ENCODE measurements at places on chromosomes 1 and 21.

DNA sequence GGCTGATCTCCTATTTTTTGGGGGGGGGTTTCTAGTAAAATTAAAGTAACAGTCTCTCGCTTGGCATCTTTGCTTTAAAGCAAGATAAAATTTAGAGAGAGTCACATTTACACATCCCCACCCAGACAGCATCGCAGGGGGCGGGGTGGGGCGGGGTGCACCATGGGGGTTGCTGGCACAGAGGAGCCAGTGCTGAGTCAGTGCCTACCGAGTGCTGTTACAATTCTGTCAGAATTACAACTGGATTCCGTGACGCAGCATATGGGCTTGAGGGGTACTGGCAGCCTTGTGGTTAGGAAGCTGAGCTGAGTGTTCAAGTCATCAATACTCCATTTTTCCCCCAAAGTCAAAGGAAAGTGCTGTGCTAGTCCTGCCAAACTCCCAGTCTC, 175.9 kb downstream of the PRDM16 start:
- DNase-seq = no peak

- DNase-seq = no peak
Observed at GRCh38 chr1:54610048-54610447, 13.3 kb downstream of the FAM151A start.

DNA sequence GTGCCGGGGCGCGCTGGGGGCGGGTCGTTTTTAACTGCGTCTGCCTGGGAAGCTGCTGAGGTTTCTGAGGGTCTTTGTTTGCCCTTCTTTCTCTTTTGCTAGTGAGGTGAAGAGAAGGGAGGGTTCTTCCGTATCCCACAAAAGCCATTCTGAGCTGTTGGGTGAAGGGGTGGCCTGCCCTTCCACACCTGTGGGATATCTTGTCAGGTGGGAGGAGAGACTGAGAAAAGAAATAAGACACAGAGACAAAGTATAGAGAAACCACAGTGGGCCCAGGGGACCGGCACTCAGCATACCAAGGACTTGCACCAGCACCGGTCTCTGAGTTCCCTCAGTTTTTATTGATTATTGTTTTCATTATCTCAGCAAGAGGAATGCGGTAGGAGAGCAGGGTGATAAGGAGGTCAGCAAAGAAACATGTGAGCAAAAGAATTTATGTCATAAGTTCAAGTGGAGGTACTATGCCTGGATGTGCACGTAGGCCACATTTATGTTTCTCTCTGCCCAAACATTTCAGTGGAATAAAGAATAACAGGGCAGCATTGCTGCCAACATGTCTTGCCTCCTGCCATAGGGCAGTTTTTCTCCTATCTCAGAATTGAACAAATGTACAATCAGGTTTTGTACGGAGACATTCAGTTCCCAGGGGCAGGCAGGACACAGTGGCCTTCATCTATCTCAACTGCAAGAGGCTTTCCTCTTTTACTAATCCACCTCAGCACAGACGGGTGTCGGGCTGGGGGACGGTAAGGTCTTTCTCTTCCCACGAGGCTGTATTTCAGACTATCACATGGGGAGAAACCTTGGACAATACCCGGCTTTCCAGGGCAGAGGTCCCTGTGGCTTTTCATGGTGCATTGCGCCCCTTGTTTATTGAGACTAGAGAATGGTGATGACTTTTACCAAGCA, 972 bp downstream of the PGBD2 start:
- no peak for DNase-seq

DNA sequence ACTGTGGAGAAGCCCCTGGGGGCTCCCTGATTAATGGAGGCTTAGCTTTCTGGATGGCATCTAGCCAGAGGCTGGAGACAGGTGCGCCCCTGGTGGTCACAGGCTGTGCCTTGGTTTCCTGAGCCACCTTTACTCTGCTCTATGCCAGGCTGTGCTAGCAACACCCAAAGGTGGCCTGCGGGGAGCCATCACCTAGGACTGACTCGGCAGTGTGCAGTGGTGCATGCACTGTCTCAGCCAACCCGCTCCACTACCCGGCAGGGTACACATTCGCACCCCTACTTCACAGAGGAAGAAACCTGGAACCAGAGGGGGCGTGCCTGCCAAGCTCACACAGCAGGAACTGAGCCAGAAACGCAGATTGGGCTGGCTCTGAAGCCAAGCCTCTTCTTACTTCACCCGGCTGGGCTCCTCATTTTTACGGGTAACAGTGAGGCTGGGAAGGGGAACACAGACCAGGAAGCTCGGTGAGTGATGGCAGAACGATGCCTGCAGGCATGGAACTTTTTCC, 24.8 kb downstream of the PCSK9 start:
- DNase-seq = peak; percentile 76

GRCh38 chr1:99725996-99726395, 40.4 kb downstream of the FRRS1 start:
- DNase-seq = no peak

DNA sequence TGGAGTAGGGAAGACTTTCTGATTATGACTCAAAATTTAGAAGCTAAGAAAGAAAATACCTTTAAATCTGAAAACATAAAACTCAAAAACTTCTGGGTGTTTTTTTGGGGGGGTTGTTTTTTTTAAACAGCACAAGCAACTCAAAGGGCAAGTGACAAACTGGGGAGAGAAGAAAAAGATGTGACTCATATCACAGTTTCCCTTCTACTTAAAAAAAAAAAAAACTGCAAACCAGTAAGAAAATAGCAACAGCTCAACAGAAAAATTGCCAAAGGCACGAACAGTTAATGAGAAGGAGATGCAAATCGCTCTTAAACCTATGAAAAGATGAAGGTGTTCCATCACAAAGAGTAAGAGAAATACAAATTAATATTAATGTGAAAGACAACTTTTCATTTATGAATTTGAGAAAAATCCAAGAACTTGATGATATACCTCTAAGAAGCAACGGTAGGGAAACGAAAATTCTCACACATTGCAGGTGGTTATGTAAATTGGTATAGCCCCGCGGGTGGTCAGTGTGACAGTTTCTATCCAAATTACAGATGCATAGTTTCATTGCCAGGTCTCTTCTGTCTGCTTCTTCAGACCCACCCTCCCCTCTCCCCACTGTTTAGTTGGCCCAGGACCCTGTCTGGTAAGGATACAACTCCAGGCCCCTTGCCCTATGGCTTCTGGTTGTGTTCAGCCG, 9.0 kb downstream of the IFNAR2 start:
- no peak for DNase-seq

DNA sequence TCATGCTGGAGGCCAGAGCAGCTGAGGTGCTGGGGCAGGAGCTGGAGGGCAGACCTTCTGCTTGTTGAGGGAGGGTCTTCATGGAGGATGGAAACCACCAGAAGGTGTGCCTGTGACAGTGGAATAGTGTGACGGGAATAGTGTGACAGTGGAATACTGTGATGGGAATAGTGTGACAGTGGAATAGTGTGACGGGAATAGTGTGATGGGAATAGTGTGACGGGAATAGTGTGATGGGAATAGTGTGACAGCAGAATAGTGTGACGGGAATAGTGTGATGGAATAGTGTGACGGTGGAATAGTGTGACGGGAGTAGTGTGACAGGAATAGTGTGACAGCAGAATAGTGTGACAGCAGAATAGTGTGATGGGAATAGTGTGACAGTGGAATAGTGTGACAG, 325.1 kb downstream of the HHAT start:
- DNase-seq = no peak

GRCh38 chr1:219120624-219121544, 52.8 kb upstream of the LYPLAL1 start:
- no peak for DNase-seq

Measured in NCI-H2171 (cell line).